Hematopoietic multipotent progenitor cell treated with erythropoietin and hydrocortisone succinate and interleukin-3 and kit ligand, for 6 days (in vitro differentiated cells): ENCODE measurements at places on chromosomes 3 and 15.

GRCh38 chr3:52429031-52429430 lies 15.9 kb downstream of the SEMA3G start:
- no peak for DNase-seq

GRCh38 chr3:126098391-126098858 lies 14.5 kb upstream of the SLC41A3 start:
- DNase-seq = no peak

GRCh38 chr3:133040696-133041523 lies 2.7 kb downstream of the TMEM108 start:
- DNase-seq = peak; percentile 74

- no peak for DNase-seq
Observed at GRCh38 chr3:48217449-48217848, 5.8 kb upstream of the CAMP start.

DNA sequence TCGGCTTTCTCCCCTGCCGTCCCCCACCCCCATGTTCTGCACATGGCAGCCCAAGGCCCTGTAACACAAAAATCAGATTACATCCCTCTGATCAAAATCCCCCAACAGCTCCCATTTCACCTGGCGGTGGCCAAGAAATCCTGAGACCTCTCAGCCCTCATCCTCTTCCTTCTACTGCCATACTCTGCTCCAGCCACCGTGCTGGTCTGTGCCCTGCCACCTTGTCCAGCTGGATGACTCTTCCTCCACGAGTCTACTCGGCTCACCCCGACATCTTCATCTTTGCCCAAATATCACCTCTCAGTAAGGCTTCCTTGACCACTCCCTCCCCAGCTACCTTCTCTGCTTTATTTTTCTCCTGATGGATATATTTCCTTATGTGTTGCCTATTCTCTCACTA lies 3.1 kb downstream of the CCDC51 start:
- no peak for DNase-seq

DNA sequence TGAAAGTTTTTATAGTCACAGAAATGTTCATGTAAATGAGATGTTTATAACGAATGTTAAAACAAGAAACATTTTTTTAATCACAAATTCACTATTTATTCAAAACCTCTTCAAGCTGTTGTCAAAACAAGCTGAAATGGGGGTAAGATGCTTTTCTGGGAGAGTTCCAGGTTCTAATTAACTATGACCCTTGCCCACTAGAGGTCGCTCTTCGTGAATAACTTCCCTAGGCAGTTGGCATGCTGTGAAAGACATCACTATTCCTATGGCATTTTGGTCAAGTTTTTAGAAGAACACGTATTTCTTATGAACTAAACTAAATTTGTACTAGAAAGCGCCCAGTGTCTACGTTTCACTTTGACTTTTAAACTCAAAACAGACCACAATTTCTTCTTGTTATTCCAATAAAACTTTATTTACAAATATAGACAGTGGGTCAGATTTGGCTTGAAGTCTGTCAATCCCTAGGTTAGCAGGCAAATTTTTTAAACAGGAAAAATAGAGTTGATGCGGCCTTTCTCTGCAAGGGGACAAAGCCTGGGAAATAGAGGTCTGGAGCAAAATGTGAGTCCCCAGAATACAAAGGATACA lies 62.8 kb upstream of the CMTM8 start:
- DNase-seq = peak; percentile 95

- DNase-seq = no peak
Observed at GRCh38 chr15:70025413-70026296, 72.1 kb downstream of the TLE3 start.

GRCh38 chr3:96466441-96466840 lies 348.0 kb upstream of the EPHA6 start:
- DNase-seq = no peak

- no peak for DNase-seq
Observed at GRCh38 chr15:100651253-100651652, 48.9 kb downstream of the ASB7 start.

- DNase-seq = no peak
Observed at GRCh38 chr3:110139048-110139447, 801.7 kb upstream of the DPPA4 start.

GRCh38 chr3:20739814-20740213 lies 553.8 kb upstream of the SGO1 start:
- peak; percentile 2 for DNase-seq

- no peak for DNase-seq
Observed at GRCh38 chr15:82177291-82178010, 85.1 kb downstream of the EFL1 start.

GRCh38 chr15:42775416-42775815 lies 38.5 kb upstream of the CDAN1 start:
- DNase-seq = no peak
